ENCODE measurements at places on chromosomes 12 and 14.

- DNase-seq: no peak
Observed at GRCh38 chr14:96745500-96746051, 51.6 kb upstream of the VRK1 start.

DNA sequence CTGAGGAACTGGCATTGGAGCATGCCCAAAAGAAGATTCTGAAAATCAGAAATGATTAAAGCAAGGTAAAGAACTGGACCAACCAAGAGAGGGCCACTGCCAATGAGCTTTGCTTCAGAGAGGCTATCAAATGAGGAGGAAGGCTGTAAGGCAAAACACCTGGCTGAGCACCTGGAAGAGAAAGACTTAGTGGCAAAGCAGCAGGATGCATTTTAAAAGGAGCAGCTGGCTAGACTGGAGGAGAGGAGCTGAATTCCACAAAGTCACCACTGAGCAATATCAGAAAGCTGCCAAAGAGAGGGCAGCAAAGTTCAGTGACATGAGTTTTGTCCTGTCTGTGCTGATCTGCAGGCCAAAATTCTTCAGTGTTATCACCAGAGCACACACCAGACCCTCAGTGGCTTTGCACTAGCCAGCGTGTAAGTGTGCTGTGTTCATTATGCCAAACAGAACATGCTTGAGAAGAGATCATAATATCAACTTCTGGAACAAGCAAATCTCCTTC, 338.7 kb downstream of the TRHDE start:
- DNase-seq: no peak

- no peak for DNase-seq
Observed at GRCh38 chr14:68217791-68218340, 398.3 kb downstream of the RAD51B start.

- no peak for DNase-seq
Observed at GRCh38 chr12:28086521-28087155, 103.6 kb upstream of the CCDC91 start.

- no peak for DNase-seq
Observed at GRCh38 chr12:124861492-124861891, 2.2 kb downstream of the SCARB1 start.

- no peak for DNase-seq
Observed at GRCh38 chr14:78697341-78697740, 527.2 kb downstream of the NRXN3 start.

GRCh38 chr14:102188187-102188586, 48.5 kb downstream of the WDR20 start:
- DNase-seq: no peak

- no peak for DNase-seq
Observed at GRCh38 chr12:15982471-15982870, 71.3 kb downstream of the DERA start.

- no peak for DNase-seq
Observed at GRCh38 chr12:67772267-67773169, 124.0 kb downstream of the DYRK2 start.

DNA sequence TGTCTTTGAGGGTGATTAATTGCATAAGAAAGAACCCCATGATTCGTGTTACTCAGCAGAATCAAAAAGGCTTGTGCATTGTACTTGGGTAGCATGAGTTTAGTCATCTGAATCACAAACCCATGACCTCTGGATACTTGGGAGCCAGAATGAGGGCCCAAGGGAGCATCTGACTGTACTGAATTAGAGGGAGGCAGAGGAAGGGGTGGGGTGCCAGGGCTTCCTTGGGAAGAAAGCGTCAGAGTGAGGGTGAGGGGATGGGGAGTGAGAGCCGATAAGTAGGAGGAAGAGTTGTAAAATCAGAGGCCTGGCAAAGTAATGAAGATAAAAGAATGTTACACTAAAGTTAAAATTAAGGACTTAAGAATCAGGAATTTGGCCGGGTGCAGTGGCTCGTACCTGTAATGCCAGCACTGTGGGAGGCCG, 29.8 kb downstream of the GPRC5D start:
- DNase-seq: no peak

DNA sequence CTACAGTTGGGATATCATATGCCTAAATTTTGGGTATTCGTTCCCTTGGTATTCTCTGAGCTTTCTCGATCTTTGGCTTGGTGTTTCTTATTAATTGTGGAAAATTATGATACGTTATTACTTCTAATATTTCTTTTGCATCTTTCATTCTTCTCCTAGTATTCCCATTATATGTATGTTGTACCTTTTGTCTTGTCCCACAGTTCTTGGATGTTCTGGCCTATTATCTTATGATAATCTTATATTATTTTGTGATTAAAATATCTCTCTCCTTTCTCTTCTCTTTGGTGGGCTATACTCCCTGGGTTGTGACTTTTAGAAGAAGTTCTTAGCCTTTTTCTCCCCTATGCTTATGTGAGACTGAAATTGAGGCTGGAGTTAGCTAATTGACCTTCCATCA, 25.2 kb downstream of the PTCSC3 start:
- DNase-seq: no peak

DNA sequence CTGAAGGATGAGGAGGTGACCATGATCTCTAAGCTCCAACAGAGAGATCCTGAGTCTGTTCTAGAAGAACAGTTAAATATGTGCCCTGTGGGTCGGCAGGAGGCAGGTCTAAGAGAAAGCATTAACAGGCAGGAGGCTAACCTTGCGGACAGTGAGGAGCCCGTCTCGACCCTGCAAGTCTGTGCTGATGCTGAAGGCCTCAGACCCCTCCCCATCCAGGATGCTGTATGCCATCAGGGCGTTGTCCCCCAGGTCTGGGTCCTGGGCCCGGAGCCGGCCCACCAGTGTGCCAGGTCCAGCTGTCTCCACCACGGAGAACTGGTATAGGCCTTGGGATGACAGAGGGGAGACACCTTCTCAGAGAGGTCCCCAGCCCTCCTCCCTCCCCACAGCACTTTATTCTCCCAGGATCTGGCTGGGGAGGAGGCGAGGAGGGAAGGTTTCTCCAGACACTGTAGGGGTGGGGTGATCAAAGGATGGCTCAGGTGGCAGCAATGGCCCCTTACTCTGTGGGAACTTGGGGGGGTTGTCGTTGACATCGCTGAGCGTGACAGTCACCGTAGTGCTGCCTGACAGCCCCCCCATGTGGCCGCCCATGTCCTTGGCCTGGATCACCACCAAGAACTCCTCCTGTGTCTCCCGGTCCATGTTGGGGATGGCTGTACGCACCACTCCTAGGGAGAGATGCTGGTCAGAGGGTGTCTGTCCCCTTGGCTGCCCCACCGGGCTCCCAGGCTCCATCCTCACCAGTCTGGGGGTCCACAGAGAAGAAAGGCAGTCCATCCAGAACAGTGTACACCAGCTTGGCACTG, 3.1 kb downstream of the CDH24 start:
- no peak for DNase-seq

GRCh38 chr12:95836185-95836609, 22.6 kb upstream of the SNRPF start:
- no peak for DNase-seq

GRCh38 chr14:52040598-52040997, 28.3 kb downstream of the NID2 start:
- no peak for DNase-seq

DNA sequence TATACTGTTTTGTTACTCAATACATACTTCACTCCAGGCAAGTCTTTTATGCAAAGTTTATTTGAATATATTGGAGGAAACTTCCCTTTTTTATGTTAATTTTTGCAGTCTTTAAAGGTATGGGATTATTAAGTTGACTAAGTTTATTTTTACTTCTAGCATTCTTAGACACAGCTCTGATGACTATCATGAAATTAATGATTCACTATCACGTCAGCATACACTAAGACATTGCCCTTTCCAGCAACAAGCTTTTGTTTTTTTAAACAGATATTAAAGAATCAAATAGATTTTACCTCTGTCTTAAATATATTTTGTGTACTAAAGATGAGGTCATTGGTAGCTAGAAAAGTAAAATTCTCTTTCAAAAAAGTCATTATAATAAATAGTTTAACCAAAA, 52.1 kb downstream of the DERA start:
- DNase-seq: no peak

DNA sequence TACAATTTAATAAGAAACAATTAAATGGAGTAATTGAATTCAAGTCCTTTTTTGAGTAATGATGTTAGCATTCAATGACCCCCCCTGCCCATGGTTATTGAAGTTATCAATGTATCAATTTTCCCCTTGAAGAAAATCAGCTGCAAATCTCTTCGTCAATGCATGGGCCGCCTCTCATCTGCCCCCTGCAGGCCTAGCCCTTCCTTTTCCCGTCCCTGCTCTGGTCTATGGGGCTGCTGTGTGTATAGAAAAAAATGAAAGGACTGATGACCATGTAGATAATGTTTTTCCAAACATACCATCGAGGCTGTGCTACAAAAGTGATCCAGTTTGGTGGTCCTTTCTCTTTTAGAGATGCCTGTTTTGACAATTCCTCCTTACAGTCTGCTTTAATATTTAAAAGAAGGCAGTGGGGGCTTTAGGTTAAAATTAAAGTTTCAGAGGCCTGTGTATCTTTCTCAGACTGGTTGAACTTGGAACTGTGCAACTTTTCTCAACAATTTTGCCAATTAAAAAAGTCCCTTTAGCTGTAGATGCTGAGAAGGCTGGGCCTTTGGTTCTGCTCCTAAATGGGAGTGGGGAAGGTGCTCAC, 98.4 kb downstream of the APAF1 start:
- no peak for DNase-seq

DNA sequence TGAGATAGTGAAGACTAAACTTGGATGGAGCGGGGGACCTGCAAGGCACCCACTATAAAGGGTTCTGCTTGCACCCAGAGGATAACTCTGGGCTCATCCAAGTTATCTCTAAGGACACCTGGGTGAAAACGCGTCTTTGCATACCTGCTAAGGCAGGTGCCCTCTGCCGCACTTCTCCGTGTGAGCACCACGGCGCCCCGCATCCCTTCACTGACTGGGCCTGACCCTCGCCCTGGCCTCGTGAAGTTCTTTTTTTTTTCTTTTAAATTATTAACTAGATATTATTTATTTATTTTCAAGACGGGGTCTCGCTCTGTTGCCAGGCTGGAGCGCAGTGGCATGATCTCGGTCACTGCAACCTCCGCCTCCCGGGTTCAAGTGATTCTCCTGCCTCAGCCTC, 20.0 kb upstream of the APOF start:
- DNase-seq: no peak

DNA sequence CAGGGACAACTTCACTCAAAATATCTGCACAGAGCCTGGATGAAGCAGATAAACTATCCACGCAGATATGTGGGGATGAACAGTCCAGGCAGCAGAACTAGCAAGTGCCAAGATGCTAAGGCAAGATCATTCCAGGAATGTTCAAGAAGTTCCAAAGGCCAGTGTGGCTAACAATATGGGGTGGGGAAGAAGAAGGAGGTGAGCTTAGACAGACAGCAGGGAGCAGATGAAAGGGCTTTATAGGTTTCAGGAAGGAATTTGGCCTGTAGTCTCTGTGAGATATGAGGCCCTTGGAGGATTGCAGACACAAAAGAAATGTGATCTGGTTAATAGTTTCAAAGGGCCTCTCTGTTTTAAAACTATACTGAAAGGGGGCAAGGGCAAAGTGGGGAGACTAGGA, 63.5 kb upstream of the PPM1H start:
- DNase-seq: no peak

DNA sequence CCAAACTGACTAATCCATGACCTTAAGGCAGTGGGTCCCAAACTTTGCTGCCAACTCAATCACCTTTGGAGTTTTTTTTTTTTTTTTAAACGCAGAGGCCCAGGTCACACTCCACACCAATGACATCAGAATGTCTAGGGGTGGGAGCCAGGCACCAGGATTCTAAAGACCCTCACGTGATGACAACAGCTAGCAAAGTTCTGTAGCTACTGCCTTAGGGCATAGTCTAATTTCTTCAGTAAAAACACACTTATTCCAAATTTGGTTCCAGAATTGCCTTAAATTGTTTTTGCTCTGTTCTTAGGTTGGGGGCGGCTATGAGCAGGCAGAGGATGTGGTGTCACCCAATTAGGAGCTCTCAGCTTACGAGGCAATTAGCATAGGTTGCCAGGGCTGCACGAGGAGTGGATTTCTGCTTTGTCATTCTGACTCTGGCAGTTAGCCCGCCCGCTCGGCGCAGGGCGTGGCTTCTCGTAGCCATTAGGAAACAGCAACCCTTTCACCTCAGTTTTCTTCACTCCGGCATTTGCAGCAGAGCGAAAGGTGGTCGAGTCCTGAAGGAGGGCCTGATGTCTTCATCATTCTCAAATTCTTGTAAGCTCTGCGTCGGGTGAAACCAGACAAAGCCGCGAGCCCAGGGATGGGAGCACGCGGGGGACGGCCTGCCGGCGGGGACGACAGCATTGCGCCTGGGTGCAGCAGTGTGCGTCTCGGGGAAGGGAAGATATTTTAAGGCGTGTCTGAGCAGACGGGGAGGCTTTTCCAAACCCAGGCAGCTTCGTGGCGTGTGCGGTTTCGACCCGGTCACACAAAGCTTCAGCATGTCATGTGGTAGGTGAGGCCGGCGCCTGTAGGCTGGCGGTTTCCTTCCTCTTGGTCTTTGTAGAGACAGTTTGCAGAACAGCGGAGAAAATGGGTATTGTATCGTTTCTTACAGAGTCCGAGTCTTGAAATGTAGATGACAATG, 16.7 kb upstream of the EID3 start:
- peak; percentile 91 for DNase-seq

- peak; percentile 57 for DNase-seq
Observed at GRCh38 chr12:110316861-110317260, 35.8 kb downstream of the ATP2A2 start.

DNA sequence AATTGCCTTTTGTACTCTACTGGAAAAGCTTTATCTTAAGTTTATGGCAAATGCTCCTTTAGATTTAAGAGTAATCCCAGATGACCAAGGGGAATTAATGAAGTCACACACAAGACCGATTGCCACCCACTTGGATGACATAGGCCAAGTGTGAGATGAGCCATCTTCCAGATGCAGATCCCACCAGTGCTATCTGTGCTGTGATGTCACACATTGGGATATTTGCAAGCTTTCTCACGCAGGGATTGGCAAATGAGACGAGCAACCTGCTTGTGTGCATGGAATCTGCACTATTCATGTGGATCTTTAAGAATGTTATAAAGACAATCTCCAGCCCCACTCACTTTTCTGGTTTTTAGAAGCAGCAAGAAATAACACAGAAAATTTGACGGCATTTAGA, 602.1 kb upstream of the TMEM132C start:
- no peak for DNase-seq

DNA sequence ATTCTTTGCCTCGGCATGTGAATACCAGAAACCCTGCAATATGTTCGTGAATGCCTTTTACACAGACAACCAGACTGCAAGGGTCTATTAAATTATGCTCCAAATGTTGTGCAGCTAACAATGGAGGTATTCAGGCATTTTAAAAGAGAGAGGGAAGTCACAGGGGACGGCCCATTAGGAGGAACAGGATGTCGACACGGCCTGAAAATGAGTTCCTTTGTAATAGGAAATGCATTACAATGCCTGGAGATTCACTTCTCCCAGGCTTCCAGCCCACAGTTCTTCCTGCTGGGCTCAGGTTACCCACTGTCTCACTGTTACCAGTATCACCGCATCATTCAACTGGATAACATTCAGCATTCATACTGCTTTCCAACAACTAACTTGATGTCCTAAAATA, 2.5 kb downstream of the DUSP6 start:
- DNase-seq: peak; percentile 59

GRCh38 chr12:107718606-107719005, 33.0 kb downstream of the PWP1 start:
- DNase-seq: no peak

Measured in GF-D8 (cell line).